ENCODE measurements at places on chromosomes 2 and 18.

GRCh38 chr2:101899871-101900270 is 91.9 kb upstream of the IL1R2 start:
- DNase-seq, result no peak

GRCh38 chr2:88058191-88058590 is 2.6 kb upstream of the KRCC1 start:
- DNase-seq, result no peak

- DNase-seq, result no peak
Measured at GRCh38 chr2:219569041-219569440, 2.3 kb downstream of the OBSL1 start.

- no peak for DNase-seq
Measured at GRCh38 chr2:129201696-129202095, 777.8 kb upstream of the RAB6C start.

GRCh38 chr2:128403814-128404708 is 85.4 kb upstream of the HS6ST1 start:
- no peak for DNase-seq

GRCh38 chr18:12879840-12880540 is 4.0 kb downstream of the PTPN2 start:
- DNase-seq, result no peak

GRCh38 chr2:118130385-118130784 is 42.1 kb downstream of the INSIG2 start:
- DNase-seq, result no peak

GRCh38 chr2:103525756-103526155 is 763.9 kb downstream of the TMEM182 start:
- no peak for DNase-seq

GRCh38 chr2:216661639-216662375 is 28.6 kb downstream of the IGFBP2 start:
- DNase-seq, result no peak

GRCh38 chr2:38909872-38910271 is 20.2 kb downstream of the ARHGEF33 start:
- DNase-seq, result no peak

DNA sequence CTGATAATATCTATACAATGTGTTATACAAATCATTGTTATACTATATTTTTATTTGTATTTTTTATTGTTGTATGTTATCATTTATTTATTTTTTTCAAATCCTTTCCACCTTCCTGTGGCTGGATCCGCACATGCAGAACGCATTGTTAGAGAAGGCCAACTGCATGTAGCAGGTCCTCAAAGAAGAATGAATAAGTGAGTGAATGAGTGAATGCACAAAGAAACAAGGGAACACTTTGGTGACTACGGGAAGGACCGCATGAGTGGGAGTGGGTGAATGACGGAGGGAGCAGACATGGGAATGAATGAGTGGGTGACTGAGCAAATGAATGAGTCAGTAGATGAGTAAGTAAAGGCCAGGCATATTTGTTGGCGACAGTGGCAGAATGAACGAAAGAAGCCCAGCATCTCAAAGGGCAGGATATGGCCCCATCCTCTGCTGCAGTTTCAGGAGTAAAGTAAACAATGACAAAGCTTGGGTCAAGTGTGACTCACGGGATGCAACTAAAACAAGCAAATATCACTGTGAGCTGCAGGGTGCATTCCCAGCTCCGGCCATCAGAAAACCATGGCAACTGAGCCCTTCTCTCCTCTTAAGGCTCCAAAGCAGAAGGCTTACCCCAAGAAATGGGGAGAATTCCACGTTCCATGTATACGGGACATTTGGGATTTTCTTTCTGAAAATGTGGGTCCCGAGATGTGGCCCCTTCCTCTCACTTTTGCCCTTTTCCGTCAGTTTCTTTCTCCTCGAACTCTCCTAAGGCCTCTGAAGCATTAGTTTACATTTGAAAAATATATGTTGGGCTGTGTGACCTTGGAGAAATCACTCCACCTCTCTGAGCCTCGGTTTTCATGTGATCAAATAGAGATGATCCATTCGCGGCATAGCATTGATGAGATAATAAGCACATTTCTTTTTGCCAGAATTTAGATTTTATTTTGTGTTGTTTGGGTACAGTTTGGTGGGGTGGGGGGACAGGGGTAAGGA is 24.5 kb downstream of the KCNF1 start:
- DNase-seq, result no peak

DNA sequence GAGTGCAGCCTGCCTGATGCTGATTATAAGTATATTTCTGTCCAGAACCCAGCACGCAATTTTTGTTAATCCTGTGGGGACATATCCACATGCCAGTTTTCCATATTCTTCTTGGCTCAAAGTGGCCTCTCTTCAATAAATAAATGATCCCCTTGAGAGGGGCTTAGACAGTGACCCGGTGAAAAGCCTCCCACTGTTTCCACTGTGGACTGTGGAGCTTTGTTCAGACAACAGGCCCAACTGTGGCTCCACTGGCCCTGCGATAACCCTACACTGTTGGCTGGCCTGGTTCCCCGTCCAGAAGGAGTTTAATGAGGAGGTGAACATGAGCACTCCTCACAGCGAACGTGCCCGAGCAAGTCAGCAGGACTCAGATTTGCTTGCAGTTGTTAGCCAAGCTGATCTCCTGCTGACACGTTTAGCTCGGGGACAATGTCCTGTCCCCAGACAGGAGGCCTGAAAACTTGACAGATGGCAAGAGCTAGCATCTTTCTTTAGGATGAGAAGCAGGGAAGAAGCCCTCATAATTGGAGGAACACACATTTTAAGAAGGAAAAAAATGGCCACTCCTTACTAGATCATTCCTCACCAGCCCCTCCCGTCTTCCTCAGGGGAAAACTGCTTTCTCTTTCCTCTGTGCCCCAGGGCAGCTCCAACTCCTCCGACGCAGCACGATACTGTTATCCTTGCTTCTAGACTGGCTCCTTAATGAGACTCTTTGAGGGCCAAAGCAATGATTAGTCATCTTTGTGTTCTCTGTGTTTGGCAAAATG is 20.0 kb upstream of the MTCL1 start:
- no peak for DNase-seq

- DNase-seq, result no peak
Measured at GRCh38 chr2:32274289-32274688, 3.4 kb upstream of the YIPF4 start.

GRCh38 chr2:51633073-51633472 is 601.1 kb upstream of the NRXN1 start:
- no peak for DNase-seq

DNA sequence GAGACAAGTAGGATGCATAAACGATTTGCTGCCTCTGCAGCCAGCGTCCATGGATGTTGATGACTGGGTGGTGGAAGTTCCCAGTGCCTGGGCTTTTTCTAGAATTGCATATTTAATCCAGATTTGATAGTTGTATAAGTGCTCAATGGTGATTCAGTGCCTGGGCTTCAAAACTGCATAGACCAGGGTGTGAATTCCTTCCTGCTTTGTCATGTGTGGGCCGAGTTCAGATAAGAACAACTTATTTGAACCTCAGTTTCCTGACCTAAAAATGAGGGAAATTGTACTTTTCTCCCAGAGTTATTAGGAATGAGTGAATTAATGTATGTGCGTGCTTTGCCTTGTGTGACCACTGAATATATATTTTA is 154.6 kb downstream of the WDSUB1 start:
- DNase-seq, result no peak

GRCh38 chr2:207693641-207694249 is 17.7 kb upstream of the CCNYL1 start:
- DNase-seq, result no peak

DNA sequence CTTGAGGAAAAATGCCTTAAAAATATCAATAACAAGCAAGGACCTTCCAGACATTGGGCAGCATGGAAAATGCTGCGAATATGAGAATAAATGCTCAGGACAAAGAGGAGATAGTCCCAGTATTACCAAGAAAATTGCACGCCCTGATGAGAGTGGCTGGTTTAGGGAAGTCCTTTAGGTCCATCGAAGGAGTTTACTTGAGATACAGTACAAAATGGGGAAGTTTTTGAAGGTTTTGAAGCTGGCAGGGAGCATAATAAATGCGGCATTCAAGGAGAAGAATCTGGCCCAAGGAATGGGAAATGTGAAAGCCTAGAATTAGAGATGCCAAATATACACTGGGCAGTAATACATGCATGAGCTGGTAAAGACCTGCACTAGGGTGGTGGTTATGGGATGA is 90.2 kb upstream of the SPATS2L start:
- no peak for DNase-seq

DNA sequence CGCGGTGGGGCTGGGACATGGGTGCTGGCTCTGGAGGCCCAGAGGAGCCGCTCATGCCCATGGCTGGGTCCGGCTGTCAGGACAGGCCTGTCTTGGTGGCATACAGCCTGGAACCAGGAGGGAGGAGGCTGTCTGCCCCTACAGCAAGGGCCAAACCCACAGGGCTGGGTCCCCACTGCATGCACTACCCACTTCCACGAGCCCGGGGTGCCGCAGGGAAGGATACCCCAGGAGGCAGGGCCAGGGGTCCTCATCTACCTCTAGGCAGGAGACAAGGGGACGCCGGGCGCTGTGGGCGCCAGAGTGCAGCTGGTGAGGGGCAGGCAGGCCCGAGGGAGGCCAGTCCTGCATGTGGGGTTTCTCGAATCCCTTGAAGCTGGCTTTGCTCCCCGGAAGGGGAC is 95.1 kb upstream of the GPC1 start:
- no peak for DNase-seq

- DNase-seq, result no peak
Measured at GRCh38 chr2:33160191-33160590, 213.4 kb downstream of the LTBP1 start.

- DNase-seq, result no peak
Measured at GRCh38 chr18:50560681-50561629, 1.1 kb downstream of the MAPK4 start.

DNA sequence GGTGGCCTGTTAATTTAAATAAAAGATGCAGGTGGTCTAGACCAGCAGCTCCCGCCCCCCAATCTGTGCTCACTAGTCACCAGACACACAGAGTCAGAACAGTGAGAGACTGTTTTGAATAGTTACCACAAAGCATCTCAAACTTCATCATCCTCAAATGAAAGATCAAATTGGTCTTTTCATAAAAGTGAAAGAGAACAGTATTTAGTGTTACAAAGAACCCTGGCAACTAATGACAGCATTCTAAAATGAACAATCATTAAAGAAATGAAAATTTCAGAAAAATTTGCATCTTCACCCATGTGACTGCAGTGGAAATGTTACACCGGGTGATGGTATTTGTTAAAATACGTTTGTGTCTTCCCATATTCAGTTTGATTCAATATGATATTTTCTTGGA is 65.5 kb upstream of the PMAIP1 start:
- DNase-seq, result no peak

DNA sequence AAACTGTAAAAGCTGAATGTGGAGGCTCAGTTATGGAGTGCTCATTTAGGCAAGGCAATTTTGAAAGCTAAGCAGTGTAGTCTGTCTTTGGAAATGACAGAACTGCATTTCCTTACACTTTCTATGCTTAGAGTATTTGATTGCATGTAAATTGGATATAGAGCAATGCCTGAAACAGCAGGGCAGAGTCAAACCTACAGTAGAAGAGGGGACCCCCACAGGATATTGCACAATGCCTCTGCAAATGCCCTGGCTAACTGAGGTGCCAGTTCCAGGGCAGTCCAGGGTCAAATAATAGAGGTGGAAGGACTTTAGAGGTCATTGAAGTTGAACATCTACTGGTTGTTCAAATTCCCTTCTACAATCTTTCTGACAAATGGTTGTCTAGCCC is 2.2 kb downstream of the TMEM178A start:
- no peak for DNase-seq

DNA sequence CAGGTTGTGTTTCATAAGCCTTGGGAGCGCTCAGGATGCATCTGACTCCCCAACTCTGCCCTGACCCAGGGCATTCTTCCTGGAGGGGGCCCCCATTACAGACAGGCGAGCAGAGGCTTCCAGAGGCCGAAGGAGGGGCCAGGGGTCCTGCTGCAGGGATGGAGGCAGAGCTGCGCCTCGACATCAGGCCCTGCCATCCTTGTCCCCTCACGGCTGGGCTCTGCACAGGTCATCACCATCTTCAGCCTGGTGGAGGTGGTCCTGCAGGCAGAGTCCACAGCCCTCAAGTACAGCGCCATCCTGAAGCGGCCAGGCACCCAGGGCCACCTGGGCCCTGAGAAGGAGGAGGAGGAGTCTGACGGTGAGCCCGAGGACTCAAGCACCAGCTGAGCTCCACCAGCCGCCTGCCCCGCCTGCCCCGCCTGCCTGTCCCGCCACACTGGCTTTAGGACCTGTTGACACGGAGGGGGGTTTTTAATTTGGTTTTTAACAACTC is 42.3 kb upstream of the ALPP start:
- no peak for DNase-seq

DNA sequence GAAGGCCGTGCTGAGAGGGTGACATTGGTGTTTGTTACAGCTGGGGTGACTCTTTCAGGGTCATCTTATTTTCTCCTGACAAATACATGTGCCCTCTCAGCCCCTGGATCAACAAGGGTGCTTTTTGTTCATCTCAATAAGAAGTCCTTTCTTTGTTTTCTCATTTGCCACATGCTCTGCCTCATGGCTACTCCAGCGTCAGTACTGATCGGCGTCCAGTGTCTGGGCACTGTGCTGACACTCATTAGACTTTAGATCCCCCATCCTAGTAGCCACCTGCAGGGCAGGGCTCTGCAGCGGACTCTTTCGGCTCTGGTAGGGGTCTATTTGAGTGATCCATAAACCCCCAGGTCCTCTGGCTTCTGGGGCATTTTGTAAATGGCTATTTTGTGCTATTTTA is 38.4 kb downstream of the NPPC start:
- DNase-seq, result no peak

All from NCI-H2081 treated with DMSO at 0.1 percent for 48 hours (cell line).